ENCODE measurements at places on chromosomes 7 and 10.
A peak's percentile ranks its signal among the peaks of the same experiment; 100 is the strongest.

- no peak for DNase-seq
These were observed 69.4 kb downstream of the C1GALT1 start for GRCh38 chr7:7251742-7252141.

DNA sequence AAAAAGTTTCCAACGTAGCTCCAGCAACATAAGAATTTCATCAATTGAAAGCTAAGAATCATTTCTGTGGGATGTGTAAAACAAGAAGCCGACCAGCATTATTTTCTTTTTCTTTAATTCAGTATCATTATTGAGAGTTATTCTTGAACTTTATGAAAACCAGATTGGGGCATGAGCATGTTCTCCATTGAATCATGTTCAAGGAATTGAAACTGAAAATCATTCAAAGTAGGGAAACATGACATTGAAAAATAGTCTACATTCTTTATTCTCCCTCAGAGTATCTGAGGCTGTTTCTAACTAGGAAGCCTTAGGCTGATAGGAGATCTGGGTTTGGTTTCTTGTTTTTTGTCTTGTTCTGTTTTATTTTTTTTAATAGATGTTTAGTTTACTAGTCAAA lies 253.7 kb downstream of the DYNC1I1 start:
- no peak for DNase-seq

- DNase-seq = peak; percentile 74
These were observed 20.8 kb downstream of the PILRA start for GRCh38 chr7:100394077-100394476.

DNA sequence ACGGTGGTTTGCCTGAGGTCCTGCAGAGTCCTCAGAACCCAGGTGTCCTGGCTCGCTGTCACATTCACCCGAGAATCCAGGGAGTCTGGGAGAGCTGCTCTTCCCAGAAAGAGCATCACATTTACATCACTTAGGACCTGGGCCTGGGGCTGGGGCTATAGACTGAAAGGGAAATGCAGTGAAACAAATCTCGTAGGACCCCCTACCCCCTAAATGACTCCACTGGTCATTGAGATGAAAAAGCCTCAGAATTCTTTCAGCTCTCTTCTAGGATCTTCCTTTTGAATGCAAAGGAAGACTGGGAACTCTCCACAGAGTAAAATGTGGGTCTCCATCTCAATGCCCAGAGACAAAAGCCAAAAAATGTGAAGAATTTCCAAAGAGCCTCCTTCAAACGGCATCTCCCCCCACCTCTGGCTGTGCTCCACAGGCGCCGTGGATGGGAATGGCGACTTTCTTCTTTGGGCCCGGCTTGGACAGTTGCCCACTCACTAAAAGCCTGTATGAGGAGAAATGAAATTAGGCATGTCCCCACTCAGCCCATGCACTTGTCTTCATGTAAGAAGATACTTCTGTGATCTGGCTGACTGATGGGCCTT lies 49.0 kb upstream of the PODXL start:
- no peak for DNase-seq

DNA sequence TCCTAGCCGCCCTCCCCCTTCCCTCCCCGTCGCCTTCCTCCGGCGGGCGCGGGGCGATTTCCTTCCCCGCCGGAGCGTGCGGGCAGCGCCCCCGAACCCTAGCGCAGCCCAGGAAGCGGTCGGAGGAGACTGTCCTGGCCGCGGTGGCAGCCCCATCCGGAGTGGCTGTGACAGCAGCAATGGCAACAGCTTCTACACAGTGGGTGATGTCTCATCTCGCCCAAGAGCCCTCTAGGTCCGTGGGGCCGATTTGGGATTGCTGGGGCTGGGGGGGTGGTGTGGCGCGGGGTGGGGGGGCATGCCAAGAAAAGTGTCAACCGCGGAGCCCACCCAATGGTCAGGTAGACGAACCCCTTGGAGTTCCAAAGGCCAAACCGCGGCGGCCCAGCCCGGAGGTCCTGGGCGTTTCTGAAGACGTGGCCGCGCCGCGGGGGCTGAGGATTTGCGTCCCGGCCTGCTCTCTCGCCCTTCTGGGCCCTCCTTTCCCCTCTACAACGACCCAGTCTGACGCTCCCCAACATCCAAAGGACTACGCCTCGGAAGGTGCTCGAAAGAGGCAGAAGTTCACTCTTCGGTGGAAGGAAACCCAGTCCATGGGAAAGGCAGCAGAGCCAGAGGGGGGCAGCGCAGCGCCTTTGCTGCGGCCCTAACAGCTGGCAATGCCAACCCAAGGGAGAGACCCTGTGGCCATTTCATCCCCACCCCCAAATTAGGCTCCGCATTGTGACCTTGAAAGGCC lies 603 bp upstream of the TWIST1 start:
- no peak for DNase-seq

- no peak for DNase-seq
These were observed 48.4 kb downstream of the MPP7 start for GRCh38 chr10:28254290-28254985.

GRCh38 chr10:132604686-132605085 lies 67.1 kb downstream of the INPP5A start:
- DNase-seq = no peak

- peak; percentile 76 for DNase-seq
These were observed 31.7 kb downstream of the TECTB start for GRCh38 chr10:112314822-112315474.

GRCh38 chr7:112596260-112596659 lies 115.5 kb downstream of the LSMEM1 start:
- no peak for DNase-seq

DNA sequence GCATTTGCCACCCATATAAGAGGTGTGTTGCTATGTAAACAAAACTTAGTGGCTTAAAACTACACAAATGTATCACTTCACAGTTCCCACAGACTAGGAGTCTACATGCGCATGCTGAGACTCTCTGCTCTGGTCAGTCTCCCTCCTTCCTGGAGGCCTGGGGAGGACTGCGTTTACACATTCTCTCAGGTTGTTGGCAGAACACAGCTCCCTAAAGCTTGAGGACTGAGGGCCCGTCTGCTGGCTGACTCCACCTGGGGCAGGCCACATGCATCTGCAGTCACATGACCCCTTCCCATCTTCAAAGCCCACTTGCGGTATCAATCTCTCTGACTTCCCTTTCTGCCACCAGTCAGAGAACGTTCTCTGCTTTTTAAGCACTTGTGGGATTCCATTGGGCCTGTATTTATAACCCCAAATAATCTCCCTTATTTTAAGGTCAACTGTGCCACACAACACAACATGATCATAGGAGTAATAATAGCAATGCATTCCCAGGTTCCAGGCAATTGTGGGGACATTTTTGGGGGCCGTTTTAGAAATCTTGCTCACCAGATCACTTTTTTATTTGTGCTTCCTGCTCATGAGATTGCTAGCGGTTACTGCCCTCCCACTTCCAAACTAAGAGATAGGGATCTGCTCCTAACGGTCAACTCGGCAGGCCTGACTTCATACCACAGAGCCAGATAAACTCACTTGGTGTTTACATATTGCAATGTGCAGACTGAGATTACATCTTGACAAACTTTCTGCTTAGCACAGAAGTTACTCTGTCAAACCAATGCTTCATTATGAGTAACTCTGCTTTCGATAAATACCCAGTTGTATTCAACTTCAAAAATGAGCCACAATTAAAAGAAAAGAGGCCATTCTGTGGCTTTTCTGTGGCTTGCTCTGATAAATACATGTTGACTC lies 96.3 kb downstream of the ALOX5 start:
- DNase-seq = peak; percentile 80

DNA sequence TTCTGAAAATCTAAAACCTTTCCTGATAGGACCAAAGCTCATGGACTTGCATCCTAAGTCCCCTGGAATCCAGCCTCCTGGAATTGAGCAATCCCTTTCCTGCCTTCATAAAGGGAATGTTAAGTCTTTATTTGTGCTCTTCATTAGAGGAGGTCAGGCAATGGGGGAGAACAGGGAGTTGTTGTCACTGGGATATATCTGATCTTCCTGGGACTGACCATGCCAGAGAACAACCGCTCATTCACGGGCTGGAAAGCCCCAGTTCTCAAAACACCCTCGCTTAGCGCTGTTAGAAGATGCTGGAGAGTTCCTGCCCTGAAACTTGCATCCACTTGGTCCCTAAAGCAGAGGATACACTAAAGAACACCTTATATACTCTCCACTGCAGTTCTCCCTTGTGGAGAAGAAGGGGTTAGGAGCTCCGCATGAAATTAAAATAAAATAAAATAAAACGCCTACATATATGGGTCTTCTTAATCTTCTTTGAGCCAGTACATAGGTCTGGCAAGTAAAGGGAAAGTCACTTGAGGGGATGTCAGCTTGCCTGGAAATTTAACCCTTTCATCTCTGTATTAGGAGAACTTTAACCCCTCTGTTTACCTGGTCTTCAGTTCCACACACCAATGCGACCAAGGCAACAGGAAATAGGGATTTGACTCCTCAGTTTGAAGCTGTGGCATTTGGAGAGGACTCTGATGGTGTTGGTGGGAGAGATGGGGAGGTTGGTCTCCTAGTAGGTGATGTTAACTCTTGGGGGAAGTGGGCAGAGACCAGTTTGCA lies 1.2 kb downstream of the SORCS1 start:
- no peak for DNase-seq

DNA sequence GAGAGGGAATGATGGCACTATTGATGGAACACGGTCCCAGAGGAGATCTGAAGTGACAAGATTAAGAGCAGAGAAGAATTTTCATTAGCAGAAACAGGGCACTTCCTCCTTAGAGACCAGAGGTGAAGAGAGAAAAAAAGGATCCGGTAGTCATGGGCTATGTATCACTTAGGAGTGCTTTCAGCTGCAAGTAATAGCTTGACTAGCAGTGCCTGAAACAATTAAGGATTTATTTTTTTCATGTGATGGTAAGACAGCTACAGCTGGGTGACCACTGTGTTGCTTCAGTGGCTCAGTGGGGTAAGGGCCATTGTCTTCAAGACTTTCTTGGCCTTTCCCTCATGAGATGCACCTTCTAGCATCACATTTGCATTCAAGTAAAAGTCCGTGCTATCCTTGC lies 515.1 kb upstream of the GALNT17 start:
- DNase-seq = no peak

GRCh38 chr7:117184367-117184766 lies 138.5 kb downstream of the WNT2 start:
- DNase-seq = no peak

- no peak for DNase-seq
These were observed 303.3 kb downstream of the GRID1 start for GRCh38 chr10:86063341-86063740.

DNA sequence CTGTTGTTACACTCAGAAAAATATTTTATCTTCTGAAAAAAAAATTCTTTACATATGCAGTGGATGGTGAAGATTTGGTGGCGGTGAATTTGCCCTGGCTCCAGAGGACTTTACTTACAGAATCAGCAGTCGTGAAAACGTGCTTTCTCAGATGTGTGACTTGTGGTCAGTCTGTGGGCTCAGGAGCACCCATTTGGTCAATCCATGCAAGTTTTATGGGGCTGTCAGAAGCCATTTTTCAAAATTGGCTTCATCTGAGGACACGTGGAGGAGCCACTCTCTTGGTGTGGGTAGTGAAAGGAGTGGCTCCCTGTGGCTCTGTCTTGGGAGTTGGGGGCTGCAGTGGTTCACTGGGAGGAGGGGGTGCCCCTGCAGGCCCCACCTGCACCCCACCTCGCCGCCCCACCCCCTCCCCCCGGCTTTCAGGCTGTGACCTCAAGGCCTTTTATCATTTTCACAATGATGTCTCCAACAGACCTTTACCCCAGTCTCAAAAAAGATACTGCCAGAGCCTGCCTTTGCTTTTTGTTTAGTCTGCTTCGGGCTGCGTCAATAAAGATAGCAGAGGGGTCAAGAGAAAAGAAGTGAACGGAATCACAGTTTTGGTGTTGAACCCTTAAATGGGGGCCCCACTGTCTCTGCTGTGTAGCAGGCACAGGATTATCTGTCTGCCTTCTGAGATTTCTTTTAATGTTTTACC lies 137.4 kb downstream of the MGMT start:
- DNase-seq = no peak

GRCh38 chr7:111006040-111006439 lies 84.9 kb upstream of the LRRN3 start:
- peak; percentile 79 for DNase-seq

DNA sequence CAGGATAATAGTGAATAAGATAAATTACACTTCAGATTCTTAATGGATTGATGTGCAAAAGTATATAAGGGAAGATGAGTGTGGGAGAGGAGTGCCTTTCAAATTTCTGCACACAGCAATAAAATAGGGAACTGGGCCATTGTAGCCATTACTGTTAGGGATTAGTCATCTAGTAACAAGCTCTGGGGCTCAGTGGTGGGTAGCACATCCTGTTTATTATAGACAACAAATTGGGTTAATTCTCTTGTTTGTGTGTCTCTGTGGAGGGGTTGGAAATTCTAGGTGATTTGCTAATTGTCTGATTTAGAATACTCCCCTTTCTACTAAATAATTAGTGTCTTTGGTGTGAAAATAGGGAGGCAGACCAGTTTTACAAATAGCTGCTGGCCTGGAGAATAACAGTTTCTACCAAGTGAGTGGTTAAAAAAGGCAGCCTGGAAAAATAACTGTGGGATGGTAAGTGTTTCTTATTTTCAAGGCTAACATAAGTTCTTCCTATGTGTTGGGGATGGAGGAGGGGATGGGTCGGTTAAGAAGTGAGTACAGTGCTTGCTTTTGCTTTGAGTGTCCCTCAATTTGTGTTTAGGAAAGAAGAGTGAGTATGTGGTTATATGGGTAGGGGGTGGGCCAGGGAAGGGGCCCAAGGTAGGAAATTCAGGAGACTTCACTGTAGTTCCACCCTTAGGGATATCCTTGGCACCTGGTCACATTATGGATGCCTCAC lies 43.3 kb upstream of the TMEM248 start:
- DNase-seq = no peak

DNA sequence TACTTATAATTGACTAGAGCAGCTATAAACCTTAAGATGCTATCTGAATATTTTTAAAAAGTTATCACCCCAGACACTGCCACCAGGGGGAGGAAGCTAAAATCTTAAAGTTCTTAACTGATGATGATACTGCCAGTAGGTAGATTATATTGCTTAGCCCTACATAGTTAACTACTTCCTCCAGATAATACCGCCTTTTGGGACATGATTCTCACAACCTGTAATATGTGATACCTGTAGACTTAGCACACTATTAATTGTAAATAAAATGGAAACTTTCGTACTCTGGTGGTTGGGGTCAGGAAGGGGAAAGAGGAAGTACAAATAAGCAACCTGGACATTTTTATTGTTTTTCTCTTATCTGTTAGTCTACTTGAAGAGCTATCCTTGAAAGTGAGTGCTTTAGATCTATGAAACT lies 268.9 kb downstream of the ADK start:
- peak; percentile 70 for DNase-seq

DNA sequence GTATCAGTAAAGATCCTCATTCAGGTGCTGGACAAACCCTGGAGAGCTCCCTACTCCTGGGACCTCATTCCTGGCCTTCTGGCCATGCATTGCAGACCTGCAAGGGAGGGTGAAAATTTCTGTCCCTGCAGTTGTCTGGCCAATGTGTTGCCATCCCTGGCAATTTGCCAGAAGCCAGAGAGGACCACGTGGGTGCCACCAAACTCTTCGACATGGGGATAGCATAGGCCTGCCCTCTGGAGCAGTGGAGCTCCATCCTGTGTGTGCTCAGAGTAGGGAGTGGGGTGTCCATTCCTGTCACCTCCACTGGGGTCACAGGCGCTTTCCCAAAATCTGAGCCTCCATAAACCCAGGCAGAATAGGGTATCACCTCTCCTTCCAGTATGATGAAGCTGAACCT lies 31.2 kb downstream of the DMBT1 start:
- DNase-seq = no peak

All from trophoblast cell (in vitro differentiated cells and primary cell).